ENCODE measurements at places on chromosomes 5 and 9.

DNA sequence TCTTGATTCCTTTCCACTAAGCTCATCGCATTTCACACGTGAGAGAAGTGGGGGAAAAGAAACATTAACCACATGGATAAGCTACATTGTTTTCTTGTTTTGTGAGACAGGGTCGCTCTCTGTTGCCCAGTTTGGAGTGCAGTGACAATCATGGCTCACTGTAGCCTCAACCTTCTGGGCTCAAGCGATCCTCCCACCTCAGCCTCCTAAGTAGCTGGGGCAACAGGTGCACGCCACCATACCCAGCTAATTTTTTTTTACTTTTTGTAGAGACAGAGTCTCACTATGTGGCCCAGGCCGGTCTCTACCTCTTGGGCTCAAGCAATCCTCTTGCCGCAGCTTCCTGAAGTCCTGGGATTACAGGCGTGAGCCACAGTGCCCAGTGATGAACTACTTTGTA, 2.8 kb downstream of the OTULIN start:
- no peak for DNase-seq

- peak; percentile 47 for DNase-seq
Measured at GRCh38 chr5:69484891-69485290, 7.7 kb upstream of the OCLN start.

- DNase-seq, result no peak
Measured at GRCh38 chr5:83156001-83156400, 78.7 kb downstream of the XRCC4 start.

DNA sequence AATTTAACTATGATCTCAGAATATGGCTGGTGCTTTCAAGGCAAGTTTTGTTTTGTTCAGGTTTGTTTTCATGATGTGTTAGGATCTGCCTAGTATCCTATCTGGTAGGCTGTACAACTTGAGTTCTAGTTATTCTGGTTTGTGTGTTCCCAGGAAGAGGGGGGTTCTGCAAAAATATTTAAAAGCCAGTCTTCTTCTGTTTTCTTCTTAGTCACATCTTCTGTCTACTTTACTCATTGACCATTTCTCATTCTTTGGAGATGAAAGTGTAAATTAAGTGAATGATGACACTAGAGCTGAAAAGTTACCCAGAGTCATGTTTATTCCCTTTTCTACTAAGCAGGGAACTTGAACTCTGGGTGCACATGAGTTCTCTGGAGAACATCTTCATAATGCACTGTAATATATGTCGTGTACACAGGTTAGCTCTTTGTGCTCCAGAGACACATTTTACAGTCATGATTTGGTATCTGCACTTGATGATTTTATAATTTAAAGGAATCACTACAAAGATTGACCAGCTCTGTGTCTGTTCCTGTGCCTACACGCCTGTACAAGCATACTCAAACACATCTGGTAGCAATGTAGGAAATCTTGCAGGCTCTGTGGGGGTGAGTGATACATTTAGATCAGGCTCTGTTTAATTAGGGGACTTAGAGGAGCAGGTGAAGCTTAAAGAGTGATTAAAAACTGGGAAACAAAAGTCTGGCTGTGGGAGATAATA, 5.0 kb downstream of the SMAD5 start:
- DNase-seq, result no peak

- peak; percentile 88 for DNase-seq
Measured at GRCh38 chr5:139246394-139246793, 47.1 kb upstream of the MATR3 start.

All from A172 (cell line).